ENCODE measurements at places on chromosomes 3 and 15. TPM values are rescaled to one million over a fixed set of nuclear protein-coding genes. Genes with fewer than 3 reads are reported as not detected.

Gene TMEM207
- total RNA-seq, result not detected

DNA sequence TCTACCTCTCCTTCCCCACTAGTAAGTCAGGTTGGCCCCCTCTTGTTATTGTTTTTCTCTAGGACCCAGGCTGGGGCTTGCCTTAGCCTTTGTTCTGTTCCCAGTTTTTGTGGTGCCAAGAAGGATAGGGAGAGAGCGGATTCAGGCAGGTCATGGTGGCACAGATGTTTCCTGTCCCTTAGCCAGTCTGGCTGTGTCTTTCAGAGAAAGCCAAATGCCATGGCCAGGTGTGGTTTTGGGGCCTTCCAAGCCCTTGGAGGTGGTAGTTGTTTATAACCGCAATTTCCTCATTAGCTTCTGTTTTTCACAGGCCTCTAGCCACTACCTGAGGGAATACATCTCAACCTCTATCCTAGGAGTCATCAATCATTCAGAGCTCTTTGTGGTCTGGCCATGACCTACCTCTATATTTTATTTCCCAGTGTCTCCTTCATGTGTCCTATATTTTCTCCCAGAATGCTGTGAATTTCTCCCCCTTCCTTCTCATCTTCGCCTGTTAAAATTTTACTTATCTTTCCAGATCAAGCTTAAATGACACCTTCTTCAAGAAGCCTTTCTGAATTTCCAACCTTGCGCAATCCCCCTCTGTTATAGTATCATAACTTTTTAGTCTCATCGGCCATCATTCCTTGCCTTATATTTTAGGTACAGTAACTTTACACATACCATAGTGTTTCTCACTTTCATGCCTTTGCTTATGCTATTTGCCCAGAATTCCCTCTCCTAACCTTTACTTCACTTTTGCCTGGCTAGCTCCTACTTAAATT lies 38.2 kb downstream of the TIMP4 start:
- no peak for DNase-seq

- no peak for DNase-seq
Observed at GRCh38 chr3:73510334-73510733, 114.4 kb downstream of the PDZRN3 start.

- no peak for DNase-seq
Observed at GRCh38 chr3:197598404-197598980, 42.7 kb upstream of the BDH1 start.

- no peak for DNase-seq
Observed at GRCh38 chr3:10992017-10992942, at the start of gene SLC6A1. Gene SLC6A1 (plus strand): TSS chr3:10992748. CDS start chr3:11017212, 24,464 bp downstream.

DNA sequence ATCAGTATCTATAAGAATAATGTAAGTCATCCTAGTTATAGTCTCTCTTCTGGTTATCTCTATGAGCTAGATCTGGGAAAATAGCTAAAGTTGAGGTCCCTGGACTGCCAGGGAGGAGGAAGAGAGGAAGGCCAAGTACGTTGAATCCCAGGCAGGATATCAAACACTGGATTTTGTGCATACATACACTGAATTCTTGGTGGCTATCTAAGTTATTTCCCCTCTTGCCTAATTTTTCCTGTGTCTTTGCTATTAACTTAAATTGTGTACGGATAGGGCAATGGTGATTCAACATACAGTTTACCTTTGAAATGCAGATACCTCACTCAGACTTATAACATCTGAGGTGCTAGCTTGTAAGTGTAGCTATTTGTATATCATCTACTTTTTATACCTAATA lies 27.2 kb downstream of the FBXO22 start:
- no peak for DNase-seq

DNA sequence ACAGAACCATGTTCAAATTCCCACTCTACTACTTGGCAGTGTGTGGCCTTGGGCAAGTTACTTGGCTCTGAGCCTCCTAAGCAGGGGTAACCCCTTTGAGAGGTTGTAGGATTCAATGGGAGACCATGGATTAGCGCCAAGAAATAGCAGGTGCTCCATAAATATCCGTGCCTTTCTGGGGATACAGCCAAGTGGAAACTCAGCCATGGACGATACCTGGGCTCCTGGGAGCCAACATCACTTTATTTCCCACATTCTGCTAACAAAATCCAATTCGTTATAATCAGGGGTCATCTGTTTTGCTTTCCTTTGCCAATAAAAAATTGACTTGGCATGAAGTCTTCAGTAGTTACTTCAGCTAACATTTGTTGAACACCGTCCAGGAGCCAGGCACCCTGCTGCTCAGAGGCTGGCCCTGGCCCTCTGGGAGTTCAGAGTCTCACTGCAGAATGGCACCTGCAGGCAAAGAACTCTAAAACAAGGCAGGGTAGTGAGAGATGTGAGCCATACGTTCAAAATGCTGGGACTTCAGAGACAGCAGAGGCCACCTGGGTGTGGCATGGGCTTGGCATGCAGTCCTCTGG lies 42.3 kb downstream of the ZDHHC19 start:
- DNase-seq, result no peak

GRCh38 chr3:181333394-181333793 lies 343.9 kb upstream of the DNAJC19 start:
- no peak for DNase-seq

- no peak for DNase-seq
Observed at GRCh38 chr15:96332637-96333121, 2.2 kb downstream of the NR2F2 start.

Gene UROC1
- total RNA-seq, result not detected

- no peak for DNase-seq
Observed at GRCh38 chr3:12328132-12328836, 39.4 kb downstream of the PPARG start.

GRCh38 chr3:16140894-16141285 lies 33.6 kb upstream of the GALNT15 start:
- no peak for DNase-seq

Gene GRM2
- 0.24 TPM for total RNA-seq

GRCh38 chr3:57423335-57423734 lies 120.8 kb downstream of the DNAH12 start:
- no peak for DNase-seq

Gene SCAANT1
- total RNA-seq, result not detected

Gene TTLL13
- 1.4 TPM for total RNA-seq

Gene LCTL
- total RNA-seq, result not detected

GRCh38 chr15:80072285-80072994 lies 13.0 kb downstream of the ZFAND6 start:
- DNase-seq, result peak; percentile 81

DNA sequence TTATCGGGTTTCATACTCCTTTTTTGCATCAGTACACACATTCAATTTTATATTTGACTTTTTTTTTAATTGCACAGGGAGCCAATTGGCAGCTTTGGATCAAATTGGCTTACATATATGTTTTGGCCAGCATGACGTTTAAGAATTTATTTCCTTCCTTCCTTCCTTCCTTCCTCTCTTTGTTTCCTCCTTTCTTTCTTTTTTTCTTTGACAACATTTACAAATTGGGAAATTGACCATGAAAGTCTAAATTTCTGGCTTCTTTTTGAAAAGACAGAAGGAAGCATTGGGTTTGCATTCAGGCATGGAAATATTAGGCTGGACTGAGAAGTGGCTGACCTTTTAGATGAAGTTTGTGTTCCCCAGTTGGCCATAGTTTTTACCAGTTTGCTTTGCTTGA lies 103.4 kb upstream of the IGSF10 start:
- DNase-seq, result no peak

DNA sequence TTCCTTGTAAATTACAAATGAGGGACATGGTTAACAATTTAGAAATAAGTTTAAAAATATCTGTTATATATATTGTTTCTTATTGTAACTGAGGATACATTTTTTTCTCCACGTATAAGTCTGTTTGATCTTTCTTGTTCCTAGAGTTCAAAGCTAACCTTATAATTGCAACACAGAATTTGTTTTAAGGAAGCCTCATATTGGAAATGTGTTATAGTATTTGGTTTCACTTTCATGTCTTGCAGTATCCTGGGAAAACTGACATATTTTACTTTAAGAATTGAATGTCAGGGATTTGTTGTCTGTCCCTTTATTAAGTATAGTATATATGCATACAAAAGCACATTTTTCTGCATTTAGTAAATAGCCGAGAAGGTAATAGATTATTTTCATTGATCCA lies 23.5 kb upstream of the NIT2 start:
- DNase-seq, result no peak

Gene A4GNT
- total RNA-seq, result not detected

Gene CSPG5
- 2.0 TPM for total RNA-seq

DNA sequence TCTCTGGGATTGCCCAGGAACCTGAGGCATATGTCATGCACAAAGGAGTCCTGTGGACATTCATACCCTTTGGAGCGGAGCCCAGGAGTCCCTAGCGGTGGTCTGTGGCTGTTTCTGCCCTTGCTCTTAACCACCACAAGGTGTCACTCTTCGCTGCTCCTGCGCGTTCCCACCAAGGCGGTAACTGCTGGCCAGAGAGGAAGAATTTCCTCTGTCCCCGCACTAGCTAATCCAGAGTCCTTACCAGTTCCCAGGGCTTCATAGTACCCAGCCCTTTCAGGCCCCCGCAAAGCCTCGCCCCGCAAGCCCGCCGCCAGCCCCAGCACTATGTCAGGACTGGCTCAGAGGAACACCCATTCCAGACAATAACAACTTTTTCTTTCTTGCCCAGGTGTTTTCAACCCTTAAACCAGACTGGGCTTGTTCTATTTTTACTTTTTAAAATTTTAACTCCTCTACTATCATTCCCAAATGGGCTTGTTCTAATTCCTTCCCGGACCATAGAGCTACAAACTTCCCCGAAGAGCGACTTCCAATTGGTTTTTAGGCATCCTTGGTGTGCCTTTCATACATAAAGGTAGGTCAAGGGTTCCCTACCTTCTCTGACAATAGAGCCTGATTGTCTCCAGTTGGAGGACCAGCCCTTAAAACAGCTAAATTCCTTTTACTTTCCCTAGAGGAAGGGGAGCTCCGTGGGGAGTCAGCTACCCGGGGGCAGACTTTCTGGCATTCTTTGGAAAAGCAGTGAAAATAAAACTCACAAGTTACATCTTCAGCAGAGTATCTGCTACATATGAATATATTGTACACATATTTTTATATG lies 31.8 kb upstream of the ZNF774 start:
- peak; percentile 91 for DNase-seq

DNA sequence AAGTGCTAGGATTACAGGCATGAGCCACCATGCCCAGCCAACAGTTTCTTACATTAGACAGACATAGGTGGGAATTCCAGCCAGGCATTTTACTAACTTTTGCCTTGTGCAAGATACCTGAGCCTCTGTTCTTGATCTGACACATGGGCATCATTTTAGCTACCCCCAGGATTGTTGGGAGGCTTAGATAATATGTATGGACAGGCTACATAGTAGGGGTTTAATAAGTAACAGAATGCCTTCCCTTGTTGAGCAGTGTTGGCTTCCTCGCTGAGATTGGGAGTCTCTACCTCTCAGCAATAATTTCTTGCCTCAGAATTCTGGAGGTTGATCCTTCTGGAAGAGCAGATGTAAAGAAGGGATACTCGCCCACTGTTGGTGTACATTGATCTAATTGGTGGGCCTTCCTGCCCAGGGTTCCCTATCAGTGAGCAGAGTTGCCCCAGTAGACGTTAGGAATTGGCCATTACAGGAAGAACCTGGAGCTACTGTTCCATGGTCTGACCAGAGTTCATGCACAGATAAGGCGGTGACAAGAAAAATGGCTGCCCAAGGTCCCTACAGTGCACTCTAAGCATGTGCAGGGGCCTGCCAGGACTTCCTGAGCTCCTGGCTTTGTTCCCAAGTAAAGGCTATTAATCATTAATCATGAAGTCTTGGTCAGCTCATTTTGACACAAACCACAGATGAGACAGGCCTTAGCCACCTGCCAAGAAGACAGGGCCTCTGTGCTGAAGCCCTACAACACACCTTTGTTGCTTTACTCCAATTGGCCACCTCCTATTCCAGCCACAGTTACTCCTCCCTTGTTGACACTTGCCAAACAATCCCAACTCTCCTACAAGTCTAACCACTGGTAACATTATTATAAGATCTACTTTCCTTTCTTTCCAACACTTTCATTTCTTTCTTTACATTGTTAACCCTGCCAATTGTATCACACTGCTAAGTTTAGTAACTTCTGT lies 5.0 kb upstream of the IL17RE start:
- DNase-seq, result no peak

DNA sequence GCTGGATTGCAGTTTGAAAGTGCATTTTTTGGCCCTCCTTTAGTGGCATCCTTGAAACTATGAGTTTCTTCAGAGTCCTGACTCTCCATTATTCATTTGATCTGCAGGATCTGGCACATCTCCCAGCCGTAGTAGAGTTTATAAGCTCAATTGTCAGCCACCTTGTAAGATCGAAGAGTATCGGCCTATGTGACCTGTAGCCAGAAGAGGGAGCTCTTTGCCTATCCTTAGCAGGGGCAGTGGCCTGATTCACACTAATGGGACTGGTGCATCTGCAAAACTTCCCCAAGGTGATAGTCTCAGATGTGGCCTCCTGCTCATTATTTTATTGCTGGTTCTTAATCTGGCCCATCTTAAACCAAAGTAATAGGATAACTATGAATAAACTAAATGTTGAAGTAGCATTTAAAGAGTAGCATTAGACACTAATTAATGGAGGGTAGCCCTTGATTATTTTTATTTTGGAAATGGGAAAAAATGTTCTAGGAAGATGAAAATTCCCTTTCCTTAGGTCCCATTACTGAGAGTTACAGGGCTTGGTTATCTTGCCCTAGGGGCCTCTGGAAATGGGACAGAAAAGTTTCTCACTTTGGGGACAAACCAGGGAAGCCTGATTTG lies 21.2 kb downstream of the GCSAM start:
- peak; percentile 89 for DNase-seq

DNA sequence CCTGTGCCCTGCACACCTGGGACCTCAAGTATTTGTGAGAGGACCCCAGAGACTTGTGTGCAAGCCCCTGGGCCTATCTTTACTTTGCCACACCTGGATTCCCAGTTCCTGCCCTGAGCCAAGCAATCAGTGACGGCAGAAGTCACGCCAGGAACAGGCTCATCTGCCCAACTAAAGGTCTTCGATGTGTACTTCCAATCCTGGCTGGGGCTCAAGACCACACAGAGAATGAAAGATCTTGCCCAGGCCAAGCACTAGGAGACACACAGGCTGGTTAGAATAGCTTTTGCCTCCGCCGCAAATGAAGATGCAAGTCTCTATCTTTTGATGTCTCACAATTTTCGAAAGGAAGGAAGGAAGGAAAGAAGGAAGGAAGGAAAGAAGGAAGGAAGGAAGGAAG lies 228.8 kb downstream of the OCA2 start:
- DNase-seq, result peak; percentile 42

- peak; percentile 95 for DNase-seq
Observed at GRCh38 chr15:44726568-44727484, 9.5 kb upstream of the TRIM69 start.

Data from activated CD4-positive, alpha-beta T cell treated with anti-CD3 and anti-CD28 coated beads, Interleukin-2, amount 10 ng/mL, durations not matched to agents 24 days and 14 days (primary cell).